ENCODE measurements at places on chromosomes 16 and 17.

GRCh38 chr16:81623365-81624102, 155.6 kb upstream of the PLCG2 start:
- peak; percentile 44 for DNase-seq

DNA sequence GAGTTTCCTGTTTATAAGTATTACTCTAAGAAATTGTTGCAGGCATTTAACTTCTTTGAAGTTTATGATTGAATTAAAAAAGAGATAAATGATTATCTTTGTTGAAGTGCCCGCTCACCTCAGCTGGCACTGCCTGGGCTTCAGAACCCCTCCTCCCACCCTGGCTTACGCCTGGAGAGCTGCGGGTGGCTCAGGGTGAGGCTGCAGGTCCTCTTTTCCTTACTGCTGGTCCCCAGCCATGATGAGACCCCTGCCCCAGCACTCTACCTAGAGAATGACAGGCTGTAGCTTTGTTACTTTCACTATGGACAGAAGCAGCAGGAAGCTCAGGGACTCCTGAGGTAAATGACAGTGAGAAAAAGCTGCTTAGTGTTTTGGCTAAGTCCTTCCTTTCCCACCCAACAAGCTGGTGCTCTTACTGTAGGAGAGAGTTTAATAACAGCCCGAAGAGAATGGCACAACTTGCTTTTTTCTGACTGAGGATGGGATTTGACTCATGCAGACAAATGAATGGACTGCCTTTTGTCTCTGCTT, 62.1 kb downstream of the EPN2 start:
- DNase-seq: no peak

GRCh38 chr17:49260817-49261291, 30.3 kb upstream of the PHOSPHO1 start:
- no peak for DNase-seq

DNA sequence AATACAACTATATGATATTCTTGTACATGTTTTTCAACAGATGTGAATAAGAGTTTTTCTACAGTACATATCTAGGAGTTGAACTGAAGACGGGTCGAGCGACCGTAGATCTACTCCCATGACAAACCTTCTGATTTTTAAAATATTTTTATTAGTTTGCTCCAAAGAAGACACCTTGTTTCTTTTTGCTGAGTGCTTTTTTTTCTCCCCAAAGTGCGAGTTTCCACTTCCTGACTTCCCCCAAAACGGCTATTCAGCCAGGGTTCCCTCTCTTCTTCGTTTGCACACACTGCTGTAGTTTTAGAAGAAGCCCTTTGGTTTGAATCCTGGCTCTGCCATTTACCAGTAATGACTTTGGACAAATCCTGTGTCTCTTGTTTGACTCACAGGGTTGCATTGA, 241.7 kb upstream of the MAF start:
- DNase-seq: no peak

- no peak for DNase-seq
Measured at GRCh38 chr16:539901-540530, 12.5 kb downstream of the CAPN15 start.

DNA sequence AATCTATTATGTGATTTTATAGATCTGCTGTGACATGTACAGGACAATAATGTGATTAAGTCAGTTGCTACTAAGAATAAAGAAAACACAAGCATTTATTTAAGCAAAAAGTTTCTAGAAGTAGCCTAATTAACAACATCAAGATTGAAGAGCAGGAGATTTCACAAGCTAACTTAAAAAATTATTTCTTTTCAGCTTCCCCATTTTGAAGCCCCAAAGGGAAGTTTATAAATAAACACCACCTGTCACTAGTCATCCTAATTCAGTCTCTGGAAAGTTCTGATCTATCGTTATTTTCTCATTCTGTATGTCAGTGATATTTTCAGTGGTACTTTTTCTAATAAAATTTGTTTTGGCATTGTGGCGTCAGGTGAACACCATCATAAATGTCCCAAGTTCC, 8.3 kb downstream of the CAPNS2 start:
- no peak for DNase-seq

DNA sequence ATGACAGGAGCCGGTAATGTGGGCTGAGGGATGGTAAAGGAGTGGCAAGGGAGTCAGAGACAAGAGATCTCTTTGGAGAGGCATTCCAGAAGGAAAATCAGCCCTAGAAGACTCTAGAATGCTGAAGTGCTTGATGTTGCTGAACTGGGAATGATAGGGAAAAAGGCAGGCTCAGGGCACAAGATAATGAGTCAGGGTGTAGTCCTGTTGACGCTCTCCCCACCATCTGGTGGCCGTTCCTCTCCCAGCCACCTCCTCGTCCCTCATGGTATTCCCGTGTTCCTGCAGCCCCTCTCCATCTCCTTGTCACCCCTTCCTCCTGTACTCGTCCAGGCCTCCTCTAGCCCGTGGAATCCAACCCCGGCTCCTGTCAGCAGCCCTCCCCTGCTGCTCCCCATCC, 11.1 kb upstream of the ALDOA start:
- no peak for DNase-seq

DNA sequence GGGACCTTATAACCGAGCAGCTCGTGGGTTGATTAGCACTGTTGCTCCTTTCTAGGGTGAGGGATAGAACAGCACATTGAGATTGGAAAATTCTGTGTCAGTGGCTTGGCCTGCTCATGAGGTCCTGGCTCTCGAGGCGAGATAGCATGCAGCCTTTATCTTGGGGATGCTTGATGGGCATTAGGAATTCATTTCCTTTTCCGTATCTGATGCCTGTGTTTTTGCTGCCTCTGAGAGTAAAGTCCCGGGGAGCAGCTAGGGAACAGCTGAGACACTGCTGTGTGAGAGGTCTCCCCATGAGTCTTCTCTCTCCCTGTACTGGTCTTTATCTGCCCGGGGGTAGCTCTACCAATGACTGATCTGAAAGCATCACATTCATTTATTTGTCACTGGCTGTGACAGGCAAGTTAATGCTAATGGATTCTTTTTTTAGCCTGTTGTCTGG, 14.5 kb downstream of the MSI2 start:
- DNase-seq: no peak

DNA sequence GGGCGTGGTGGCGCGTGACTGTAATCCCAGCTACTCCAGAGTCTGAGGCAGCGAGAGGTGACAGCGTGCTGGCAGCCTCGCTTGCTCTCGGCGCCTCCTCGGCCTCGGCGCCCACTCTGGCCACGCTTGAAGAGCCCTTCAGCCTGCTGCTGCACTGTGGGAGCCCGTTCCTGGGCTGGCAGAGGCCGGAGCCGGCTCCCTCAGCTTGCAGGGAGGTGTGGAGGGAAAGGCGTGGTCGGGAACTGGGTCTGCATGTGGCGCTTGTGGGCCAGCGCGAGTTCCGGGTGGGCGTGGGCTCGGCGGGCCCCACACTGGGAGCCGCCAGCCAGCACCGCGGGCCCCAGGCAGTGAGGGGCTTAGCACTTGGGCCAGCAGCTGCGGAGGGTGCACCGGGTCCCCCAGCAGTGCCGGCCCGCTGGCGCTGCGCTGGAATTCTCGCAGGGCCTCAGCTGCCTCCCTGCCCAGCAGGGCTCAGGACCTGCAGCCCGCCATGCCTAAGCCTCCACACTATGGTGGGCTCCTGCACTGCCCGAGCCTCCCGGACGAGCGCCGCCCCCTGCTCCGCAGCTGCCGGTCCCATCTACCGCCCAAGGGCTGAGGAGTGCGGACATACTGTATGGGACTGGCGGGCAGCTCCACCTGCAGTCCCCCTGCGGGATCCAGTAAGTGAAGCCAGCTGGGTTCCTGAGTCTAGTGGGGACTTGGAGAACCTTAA, 1093.3 kb upstream of the CDH8 start:
- DNase-seq: no peak

DNA sequence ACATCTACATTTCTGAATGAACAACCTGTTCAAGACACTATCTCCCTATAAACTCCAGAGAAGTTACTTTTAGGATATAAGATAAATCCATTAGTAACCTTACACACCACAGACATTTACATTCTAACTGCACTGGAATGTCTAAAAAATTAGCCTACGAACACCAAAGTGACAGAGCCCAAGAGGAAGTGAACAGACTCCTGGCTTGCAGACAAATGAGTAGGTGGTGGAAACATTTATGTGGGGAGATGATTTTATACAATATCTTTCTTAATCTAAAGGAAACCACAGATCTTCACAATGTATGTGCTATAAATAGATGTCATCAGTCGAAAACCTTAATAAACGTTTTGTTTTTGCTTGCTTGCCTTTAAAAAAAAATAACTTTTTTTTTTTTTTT, 18.8 kb downstream of the ZNF652 start:
- no peak for DNase-seq

DNA sequence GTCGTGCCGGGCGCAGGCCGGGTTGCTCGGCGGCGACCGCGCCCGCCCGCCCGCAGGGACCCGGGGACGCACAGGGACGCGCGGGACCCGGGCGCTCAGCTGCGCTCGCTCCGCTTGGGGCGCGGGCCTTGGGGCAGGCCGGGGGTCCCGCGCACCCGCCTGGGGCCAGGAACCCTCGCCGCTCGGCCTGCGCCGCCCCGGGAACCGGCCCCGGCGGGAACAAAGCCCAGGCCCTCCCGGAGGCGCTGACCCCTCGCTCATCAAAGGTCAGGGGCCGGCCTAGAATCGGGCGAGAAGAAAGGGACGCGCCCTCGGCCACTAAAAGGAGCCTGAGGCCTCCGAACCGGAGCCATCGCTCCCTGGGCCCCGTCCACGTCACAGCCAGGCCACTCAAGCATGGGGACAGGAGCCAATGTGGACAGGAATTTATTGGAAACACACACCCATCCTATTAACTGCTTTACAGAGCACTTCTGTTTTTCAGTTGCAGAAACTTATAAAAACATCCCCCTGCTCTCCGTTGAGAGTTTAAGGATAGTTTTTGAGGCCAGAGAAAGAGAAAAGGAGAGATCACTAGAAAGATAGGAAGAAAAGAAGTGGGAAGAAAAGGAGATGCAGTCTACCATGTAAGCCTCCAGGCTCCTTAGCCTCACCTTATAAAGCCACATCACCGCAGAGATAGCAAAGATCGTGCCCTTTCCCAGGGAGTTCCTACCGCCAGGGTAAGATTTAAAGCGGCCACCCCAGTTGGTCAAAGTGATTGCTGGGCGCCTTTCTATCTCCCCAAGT, 558 bp upstream of the ZFHX3 start:
- no peak for DNase-seq

DNA sequence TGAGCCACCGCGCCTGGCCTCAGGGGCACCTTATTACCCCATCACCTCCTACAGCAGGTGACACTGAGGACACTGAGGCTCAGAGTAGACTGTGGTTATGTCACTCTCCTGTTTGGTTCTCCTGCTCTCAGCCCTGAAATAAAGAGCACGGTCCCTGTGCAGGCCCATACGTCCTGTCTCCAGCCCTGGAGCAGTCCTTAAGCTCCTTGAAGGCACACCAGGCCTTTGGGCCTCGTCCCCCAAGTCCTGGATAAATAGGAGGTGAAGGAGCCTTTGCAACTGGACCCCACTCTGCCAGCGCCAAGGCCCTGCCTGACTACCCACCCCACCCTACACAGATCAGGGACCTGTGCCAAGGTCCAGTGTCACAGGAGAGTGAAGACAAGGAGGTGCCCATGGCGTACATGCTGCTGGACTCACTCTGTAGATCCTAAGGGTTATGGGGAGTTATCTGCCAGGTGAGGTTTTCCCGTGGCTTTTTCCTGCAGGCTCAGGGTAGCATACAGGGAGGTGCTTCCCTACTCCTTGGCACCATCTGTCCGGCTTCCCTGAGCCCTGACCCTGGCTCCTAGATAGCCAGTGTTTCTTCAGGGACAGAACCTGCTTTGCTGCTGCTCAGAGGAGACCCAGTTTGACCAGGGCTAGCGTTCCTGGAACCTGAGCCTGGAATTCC, 253.2 kb downstream of the SEC14L1 start:
- DNase-seq: no peak

DNA sequence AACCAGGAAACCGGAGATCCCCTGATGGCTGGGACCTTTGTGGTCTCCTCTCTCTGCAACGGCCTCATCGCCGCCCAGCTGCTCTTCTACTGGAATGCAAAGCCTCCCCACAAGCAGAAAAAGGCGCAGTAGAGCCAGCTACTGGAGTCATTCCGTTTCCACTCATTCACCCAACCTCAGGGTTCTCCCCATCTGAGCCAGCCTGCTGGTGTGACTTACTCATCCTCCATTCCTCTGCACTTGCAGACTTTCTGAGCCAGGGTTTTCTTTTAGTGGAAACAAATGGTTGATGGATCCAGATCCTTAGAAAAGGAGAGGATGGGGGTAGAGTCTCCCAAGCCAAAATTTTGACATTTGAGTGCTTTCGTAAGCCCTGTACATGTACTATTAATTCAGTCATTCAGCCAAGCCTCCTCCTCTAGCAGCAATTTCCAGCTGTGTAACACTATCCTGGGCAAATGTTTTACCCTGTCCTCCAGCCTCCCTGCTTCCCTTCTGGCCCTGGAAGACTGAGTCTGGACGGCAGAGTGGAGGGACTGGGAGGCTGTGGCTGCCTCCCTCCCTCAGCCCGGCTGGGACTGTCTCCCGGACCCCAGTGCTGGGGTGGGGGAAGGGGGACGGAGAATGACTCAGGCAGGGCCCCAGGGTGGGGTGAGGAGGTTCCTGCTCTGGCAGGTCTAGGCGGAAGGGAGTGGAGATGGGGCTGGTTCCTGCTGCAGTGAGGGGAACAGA, 2.3 kb downstream of the SOX15 start:
- no peak for DNase-seq

GRCh38 chr17:64130559-64131001, 636 bp upstream of the ERN1 start:
- no peak for DNase-seq

GRCh38 chr17:57565176-57565575, 179.9 kb downstream of the CCDC182 start:
- no peak for DNase-seq

DNA sequence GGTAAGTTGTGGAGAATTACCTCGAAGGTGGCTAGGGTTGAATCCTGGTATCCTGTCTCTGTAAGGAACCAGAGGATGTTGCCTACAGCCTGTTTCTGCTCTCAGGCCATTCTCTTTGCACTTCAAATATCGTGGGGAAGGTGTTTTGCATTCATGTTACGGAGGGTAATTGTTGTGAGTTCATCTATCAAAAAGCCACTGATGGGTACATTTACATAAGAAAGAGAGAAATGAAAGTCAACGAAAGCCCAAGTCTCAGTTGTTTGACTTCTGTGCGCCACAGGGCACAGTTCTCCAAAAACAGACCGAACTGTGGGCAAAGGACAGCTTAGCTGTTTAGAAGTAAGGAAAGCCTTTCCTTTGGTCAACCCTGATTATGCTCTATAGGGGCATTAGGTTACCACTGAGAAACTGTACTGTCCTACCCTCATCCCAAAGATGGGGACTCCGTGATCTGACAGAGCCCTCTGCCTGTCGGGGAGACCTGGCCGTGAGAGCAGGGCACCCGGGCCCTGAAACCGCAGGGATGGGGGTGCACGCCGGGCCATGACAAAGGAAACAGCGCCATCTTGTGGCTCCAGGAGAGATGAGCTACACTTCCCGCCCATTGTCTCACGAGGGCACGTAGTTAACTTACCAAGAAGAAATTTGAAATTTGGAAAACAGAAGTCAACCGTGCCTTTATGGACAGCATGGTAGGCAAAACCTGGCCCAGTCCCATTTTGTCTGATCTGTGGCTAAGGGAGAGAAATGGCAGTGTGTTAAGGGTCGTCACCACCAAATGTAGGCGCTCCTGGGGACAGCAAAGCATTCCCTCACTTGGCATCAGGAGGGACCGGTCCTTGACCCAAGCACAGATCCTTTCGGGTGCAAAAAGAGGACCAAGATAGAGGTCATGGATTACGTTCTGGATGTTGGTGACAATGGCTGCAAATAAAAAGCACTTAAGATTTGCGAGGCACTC, 74.5 kb upstream of the DYNLRB2 start:
- DNase-seq: peak; percentile 25

GRCh38 chr16:74499114-74499513, 77.8 kb upstream of the CLEC18B start:
- no peak for DNase-seq

GRCh38 chr17:78661093-78661770, 84.0 kb upstream of the DNAH17 start:
- DNase-seq: no peak
